ENCODE measurements at places on chromosomes 16 and 17.

- no peak for DNase-seq
These were observed 15.7 kb downstream of the HYDIN start for GRCh38 chr16:71214746-71215381.

GRCh38 chr17:77480199-77480508 lies 339.4 kb downstream of the SEC14L1 start:
- no peak for DNase-seq

DNA sequence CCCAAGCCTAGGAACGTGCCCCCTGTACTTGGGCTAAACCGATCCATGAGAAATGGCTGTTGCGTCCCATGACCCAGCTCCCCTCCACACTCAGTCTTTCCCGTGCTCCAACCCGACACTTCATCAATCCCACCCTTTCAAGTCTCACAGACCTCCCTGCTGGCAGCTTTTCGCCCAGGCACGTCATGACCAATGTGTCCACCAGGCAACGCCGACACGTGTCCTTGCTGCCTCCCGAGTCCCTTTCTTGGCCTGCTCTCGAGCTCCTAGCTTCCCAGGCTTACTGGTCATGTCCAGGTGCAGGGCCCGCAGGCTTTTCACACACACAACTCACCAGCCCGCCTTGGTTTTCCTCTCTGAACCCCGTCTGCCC lies 12.2 kb downstream of the MNT start:
- DNase-seq, result no peak

DNA sequence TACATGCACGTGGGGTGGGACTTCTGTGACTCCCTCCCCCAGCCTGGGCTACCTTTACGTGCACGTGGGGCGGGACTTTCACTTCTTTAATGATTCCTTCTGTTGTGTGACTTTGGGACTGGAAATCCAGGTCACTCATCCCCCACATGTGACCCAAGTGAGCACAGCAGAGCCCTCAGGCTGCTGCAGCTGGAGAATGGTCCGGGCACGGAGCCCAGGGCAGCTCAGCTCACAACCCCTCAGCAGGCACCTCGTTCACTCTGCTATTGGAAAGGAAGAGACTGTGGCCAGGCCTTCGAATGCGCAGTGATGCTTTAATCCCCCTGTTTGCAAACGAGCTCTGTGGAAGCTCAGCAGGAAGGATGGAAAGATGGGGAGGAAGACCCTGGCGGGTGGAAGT lies 14.7 kb downstream of the DBNDD1 start:
- no peak for DNase-seq

- no peak for DNase-seq
These were observed 1.7 kb upstream of the SGCA start for GRCh38 chr17:50163843-50164696.

- no peak for DNase-seq
These were observed 165.4 kb downstream of the COPRS start for GRCh38 chr17:31693433-31694220.

- DNase-seq, result no peak
These were observed 9.5 kb downstream of the ABCA9 start for GRCh38 chr17:69050999-69051775.

GRCh38 chr17:19376811-19377210 lies 1.5 kb upstream of the MAPK7 start:
- DNase-seq, result no peak

- DNase-seq, result no peak
These were observed 61.5 kb downstream of the RBFOX3 start for GRCh38 chr17:79549141-79549915.

- no peak for DNase-seq
These were observed 24.1 kb downstream of the XYLT1 start for GRCh38 chr16:17446661-17447060.

GRCh38 chr17:21098934-21099689 lies 27.7 kb upstream of the DHRS7B start:
- no peak for DNase-seq

DNA sequence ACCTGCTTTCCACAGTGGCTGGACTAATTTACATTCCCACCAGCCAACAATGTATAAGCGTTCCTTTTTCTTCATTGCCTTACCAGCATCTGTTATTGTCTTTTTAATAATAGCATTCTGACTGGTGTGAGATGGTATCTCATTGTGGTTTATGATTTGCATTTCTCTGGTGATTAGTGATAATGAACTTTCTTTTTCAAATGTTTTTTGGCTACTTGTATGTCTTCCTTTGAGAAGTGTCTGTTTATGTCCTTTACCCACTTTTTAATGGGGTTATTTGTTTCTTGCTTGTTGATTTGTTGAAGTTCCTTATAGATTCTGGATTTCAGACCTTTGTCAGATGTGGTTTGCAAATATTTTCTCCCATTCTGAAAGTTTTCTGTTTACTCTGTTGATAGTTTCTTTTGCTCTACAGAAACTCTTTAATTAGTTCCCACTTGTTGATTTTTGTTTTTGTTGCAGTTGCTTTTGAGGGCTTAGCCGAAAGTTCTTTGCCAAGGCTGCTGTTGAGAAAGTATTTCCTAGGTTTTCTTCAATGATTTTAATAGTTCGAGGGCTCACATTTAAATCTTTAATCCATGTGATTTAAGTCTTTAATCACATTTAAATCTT lies 26.8 kb downstream of the ITGAM start:
- DNase-seq, result no peak

DNA sequence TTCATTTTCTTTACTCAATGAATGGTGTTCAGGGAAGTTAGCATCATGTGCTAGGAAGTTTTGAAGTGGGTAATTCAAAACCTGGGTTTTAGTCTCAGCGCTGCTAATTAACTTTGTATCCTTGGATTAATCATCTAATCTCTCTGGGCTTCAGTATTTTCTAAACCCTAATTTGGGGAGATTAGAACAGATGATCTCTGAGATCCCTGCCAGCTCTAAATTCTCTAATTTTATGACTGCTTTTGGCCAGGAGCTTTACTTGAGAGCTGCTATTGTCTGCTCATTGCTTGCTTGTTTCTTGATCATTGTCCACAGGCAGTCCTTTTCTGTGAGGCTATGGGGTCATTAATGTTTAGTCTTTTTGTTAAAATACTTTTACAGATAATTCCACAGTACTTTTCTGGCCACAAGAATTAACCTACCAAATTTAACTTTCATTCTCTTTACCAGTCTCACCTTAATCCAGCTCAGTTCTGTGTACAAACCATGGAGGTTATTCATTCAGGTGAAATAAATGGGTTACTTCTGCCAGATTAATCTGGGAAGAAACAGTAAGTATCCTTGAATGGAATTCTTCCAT lies 28.4 kb upstream of the VWA3A start:
- no peak for DNase-seq

DNA sequence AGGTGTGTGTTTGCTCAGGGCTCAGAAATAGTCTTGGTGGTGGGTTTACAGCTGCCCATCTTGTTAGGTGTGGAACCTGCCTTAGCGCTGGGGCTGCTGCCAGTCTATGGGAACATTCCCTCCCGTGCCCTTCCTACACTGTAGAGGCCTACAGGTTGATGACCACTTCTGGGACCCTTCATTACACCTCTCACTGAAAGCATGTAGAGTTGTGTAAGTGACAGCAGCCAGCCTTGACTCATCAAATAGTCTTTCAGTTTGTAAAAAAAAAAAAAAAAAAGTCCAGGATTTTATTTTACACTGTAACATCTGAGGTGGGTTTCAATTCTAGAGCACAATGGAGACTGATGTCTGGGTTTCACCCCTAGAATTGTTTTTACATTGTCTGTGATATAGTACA lies 193.9 kb downstream of the SPECC1 start:
- no peak for DNase-seq

DNA sequence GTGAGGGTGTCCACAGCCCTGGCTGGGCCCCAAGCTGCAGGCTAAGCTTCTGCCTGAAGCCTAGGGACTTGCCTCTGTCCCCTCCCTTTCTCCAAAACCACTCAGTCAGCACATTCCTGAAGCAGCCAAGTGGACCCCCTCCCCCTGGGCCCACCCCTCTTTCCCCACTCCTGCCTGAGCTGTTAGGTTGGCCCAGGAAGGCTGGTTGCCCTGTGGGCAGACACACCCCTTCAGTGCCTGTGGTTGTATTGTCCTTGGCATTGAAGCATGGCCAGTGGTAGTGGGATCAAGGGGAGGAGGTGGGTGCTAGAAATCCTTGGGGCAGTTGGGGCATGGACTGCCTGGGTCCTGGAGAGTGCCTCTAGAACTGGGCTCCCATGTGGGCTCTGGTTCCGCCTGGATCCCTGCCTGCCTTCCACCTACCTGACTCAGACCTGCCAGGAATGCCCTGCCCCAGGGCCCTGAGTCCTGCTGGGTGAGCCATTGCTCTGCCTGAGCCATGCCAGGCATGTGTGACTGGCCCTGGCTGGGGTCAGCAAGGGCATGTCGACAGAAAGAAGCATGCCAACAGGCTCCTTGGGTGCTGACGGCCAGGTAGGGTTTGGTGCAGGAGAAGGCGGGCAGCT lies 2.1 kb downstream of the TRAF4 start:
- no peak for DNase-seq

GRCh38 chr16:87957296-87958094 lies 6.3 kb downstream of the BANP start:
- no peak for DNase-seq

GRCh38 chr16:84027625-84028024 lies 15.0 kb downstream of the SLC38A8 start:
- no peak for DNase-seq

GRCh38 chr17:44277976-44278375 lies 10.0 kb upstream of the SLC4A1 start:
- no peak for DNase-seq

Measured in C1 segment of cervical spinal cord (tissue), 14 donors.